ENCODE measurements at places on chromosomes 5 and 9.

DNA sequence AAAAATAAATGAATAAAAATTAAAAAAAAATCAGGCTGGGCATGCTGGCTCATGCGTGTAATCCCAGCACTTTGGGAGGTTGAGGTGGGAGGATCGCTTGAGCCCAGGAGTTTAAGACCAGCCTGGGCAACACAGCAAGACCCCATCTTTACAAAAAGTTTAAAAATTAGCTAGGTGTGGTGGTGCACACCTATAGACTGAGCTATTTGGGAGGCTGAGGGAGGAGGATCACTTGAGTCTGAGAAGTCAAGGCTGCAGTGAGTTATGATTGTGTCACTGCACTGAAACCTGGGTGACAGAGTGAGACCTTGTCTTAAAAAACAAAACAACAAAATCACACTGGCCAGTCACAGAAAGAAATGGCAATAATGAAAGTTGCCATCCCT is 3.4 kb upstream of the CNTRL start:
- no peak for DNase-seq

DNA sequence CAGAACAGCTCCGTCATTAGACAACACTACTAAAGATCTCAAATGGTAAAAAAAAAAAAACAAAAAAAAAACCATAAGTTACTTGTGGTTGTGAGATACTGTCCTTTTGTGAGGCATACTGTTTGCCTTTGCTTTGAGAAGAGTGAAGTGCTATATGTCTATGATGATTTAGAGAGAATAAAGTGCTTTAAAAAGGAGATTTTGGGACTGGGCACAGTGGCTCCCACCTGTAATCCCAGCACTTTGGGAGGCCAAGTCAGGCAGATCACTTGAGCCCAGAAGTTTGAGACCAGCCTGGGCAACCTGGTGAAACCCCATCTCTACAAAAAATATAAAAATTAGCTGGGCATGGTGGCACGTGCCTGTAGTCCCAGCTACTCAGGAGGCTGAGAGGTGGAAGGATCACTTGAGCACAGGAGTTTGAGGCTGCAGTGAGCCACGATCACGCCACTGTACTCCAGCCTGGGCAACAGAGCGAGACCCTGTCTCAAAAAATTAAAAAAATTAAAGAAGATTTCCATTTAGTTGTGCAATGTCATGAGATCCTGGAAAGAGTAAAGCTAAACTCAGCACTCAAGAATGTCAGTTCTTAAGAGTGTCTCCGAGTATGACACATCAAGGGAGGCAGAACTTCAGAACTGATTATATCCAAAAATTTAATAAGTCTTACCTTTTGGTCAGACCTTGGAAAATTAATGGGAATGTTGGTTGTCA is 87.3 kb downstream of the PRDM6 start:
- DNase-seq, result no peak

GRCh38 chr5:14006823-14007520 is 62.5 kb upstream of the DNAH5 start:
- no peak for DNase-seq

- DNase-seq, result peak; percentile 87
Measured at GRCh38 chr9:134434894-134435506, 108.7 kb downstream of the RXRA start.

DNA sequence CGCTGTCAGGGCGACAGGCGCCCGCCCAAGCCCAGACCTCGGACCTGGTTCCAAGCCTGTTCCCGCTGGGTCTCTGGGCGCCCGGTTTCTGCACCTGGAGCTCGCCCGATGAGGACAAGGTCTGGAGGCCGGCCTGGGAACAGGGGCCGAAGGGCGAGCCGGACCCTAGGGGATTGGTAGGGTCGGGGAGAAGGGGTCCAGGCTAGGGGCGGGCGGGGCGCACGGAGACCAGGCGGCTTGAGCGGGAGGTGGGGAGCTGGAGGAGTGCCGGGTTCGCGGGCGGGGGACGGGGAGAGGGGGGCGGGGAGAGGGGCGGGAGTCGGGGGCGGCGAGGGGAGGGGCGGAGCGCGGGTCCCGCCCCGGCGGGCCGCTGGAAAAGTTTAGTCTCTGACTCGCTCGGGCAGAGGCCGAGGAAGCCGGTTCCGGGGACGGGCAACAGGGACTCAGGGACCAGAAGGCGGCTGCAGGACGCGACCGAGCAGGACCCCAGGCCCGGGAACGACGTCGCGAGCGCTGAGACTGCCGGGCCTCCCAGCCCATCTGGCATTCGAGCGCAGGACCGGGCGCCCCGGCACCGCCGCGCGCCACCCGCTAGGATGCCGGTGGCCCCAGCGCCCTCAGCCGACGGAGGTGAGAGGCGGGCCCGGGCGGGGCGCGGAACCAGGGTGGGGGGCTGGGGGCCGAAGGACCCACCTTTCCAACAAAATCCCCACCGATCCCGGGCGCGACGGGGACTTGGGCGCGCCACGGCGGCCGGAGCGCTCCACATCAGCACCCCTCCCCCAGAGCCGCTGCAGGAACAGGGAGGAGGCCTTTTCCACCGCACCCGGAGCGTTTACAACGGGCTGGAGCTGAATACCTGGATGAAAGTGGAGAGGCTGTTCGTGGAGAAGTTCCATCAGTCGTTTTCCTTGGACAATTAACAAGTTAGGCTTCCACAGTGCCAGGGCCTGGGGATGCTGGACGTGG is at the start of gene S1PR3:
Gene S1PR3 (plus strand): TSS at position 403 of the 969 bp plus-strand sequence. CDS start 9,733 bp downstream, outside the sequence.
- no peak for DNase-seq

- no peak for DNase-seq
Measured at GRCh38 chr9:114088571-114089170, 10.4 kb downstream of the KIF12 start.

DNA sequence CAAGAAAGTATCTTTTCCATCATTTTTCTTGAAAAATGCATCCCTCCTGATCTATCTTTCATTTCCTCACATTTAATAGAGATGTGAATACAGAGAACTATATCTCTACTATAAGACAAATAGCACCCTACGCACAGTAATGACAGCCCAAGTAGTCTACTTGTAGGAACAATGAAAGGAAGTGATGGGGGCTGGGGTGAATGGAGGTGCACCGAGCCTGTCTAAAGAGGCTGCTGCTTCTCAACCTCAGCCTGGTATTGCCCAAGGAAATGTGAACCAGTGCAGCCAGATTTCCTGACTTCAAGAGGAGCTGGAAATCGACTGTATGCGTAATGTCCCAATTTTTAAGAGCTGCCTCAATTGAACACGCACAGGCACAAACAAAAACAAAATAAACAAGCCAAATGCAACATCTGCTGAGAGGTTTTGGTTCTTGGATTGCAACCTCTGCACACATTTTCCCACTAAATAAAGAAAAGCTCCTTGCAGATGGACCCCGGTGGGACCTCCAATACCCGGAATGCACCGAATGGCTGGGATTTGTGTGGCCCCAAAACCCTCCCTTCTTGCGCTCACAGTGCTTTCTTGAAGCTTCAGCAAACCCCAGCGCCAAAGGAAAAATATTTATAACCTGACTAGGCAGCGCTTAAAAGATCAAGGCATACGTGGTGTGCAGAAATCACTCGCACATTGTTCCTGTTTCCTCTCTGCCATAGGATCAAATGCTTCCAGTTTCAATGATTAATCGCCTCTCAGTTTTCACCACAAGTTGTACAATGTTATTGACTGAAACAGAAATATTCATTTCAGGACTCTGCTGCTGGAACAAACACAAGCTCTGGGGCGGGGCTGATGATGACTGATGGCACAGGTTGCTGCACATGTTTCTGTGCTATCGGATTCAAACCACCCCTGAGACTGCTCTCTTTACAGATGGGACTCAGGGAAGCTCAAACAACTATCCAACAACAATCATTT is 68.3 kb downstream of the KCNIP1 start:
- no peak for DNase-seq

GRCh38 chr5:1883925-1884677 is 1.4 kb upstream of the IRX4 start:
- DNase-seq, result no peak

All from NCI-H2029 treated with DMSO at 0.1 percent for 48 hours (cell line).